ENCODE measurements at places on chromosomes 3 and 15.

DNA sequence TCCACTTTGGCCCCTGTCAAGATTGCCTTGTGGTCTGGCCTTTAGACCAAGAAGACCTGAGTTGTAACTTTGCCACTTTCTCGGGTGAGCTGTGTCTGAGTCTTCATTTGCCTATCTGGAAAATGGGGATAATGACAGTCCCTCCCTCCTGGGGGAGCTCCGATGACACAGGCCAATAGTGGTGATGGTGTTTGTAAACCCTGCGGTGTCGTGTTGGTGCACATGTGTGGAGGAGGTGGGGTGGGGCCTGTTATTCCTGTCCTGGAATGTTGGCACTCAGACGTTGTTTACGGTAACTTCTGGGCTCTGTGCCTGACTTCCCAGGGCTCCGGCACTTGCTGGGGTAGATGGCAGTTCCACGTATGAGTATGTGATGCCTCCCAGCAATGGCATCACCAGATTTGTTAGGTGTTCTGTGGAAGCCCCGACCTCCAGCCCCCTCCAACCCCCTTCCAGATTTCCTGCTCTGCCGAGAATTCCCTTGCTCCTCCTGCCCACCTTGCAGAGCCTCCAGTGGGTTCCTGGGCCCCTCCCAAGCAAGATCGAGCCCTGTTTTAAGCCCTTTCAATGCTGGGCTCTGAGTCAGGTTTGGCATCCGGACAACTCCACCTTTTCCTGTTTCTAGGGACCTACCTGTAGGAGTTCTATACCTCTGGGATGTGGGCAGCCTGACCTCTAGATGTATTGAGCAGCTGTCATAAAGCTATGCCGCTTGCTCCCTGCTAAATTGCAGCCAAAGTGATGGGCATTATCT is 31.4 kb downstream of the HRH1 start:
- DNase-seq = no peak

- no peak for DNase-seq
Measured at GRCh38 chr15:52794665-52795463, 4.7 kb upstream of the ONECUT1 start.

- DNase-seq = no peak
Measured at GRCh38 chr3:72906154-72906553, 18.3 kb downstream of the GXYLT2 start.

DNA sequence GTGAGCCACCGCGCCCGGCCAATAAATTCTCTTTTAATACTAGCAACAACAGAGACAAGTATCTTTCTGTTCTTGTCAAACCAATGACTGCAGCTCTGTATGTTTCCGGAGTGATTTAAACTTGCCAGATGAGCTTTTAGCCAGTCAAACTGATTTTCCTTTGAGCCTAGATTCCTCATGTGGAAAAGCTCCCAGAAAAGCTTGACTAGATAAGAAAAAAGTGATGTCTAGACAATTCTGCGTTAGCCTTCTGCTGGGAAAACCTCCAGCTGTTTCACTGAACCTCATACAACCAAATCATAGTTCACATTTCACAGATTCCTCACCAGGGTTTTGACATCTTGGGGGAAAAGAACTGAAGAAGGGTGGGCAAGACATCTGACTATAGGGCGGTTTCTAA is 78.6 kb downstream of the MAGI1 start:
- DNase-seq = no peak

DNA sequence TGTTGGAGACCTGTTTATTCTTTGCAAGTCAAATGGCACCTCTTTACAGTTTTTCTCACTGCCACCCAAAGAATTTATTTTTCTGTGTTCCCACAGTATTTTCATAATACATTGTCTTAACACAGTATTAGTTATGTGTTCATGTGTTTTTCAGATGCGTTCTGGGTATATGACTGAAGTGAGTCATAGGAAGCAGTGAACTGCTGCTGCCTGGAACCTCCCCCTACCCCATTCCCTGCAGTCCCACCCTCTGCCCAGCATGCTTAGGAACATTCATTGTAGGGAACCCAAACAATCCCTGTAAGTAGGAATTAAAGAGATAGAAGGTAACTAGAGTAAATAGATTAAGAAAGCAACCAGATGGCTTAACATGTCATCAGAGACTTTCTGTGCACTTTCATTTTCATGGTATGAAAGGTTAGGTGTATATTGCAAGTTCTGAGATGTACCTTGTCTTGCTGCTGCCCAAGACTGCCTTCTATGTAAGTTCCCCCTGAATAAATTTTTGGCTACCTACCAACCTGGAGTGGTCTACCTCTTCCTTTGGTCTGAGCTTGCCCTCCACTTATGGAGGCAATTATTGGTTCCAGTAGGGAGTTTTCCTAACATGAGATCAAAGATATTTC is 21.9 kb upstream of the SQOR start:
- no peak for DNase-seq

GRCh38 chr3:139827833-139828232 is 107.2 kb upstream of the CLSTN2 start:
- DNase-seq = no peak

DNA sequence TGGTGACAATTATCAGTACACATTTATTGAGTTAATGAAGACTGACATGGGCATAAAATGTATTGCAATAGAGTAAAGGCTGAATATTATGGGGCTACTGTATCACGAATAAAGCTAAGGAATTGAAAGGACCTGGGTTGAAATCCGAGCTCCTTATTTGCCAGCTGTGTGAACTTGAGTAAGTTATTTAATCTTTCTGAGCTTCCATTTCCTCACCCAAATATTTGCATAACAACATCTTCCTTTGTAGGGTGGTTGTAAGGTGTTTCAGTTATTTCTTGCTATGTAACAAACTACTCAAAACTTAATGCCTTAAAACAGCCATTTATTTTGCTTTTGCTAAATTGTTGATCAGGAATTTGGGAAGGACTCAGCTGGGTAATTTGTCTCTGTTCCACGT is 111.1 kb upstream of the TSC22D2 start:
- no peak for DNase-seq

GRCh38 chr3:124777762-124778470 is 47.7 kb downstream of the UMPS start:
- DNase-seq = no peak

DNA sequence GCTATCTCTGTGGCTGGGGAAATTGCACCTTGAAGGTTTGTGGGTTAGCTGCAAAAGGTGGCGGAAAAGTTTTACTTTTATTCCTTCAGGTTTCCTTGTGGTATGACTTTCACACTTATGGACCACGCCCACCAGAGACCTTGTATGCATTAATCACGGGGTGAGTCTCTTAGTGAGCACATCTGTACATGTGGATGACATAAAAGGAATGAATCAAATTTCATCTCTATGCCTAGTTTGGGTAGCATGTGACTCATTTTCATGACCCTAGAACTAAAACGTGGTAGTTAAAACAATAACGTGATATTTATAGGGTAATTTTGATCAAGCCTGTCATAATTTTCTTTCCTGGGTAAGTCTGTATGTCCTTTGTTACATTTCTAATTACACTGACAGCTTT is 141.7 kb downstream of the PDCD6IP start:
- no peak for DNase-seq

- no peak for DNase-seq
Measured at GRCh38 chr3:194851254-194851653, 165.6 kb downstream of the FAM43A start.

DNA sequence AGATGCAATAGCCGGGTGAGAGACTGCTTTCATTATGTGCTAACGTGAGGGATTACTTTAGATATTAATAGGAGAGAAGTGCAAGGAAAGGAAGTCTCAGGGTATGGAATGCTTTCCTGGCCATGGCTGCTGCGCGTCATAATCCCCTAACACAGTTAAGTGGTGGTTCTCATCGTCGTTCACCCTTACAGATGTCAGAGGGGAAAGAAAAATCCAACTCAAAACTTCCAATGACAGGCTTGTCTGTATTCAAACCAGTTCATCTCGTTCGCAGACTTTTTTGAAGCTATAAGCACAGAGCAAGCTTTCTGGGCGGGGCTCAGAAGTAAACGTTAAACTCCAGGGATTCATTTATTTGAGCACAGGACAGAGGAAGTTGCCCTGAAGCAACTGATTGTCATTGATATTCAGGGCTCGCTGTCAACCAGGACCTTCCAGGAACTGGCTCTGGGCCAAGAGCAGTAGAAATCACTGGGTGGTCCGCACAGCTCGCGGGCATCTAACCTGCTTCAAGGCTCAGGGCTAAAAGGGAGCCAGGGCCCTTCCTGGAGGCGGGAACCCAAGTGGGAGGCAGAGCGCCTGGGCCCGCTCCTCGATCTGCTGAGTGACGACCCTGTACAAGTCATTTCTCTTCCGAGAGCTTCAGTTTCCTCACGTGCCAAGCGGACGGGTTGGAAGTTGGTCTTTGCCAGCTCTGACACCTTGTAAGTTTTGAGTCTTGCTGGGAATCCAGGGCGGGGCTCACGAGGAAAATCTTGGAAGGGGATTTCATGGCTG is 1.1 kb upstream of the LPP start:
- peak; percentile 66 for DNase-seq

- DNase-seq = no peak
Measured at GRCh38 chr3:58588030-58588614, 10.9 kb upstream of the FAM107A start.

DNA sequence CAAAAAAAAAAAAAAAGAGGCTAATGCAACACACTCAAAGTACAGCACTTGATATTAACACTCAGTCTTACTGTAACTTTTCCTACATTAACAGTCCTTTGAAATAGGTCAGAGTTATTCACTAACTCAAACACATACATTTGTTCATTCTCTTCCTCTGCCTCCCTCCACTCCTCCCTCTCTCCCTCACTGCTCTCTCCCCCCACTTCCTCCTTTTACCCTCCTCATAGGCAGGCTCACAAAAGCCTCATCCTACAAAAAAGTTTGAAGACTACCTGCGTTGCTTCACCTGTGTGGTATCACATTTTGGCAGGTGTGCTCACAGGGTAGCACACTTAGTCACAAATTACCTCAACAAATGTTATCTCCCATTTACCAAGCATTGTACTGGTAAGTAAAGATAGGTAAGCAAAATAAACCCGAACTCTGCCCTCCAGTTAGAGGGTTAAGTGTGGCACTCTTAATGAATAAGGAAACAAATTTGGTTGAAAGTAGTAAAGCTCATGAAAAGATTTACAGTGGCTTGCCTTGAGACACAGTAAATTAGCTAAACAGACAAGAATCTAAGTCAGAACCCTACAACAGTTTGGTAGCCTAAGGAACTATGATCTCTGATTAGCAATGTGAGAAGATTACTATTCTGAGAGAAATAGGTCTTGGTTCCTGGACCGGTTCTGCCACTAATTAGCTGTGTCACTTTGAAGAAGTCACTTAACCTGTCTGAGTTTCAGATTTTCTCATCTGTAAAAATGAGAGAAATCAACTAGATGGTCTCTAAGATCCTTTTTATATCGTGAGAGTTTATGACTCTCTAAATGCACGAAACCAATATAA is 151.0 kb upstream of the MLF1 start:
- no peak for DNase-seq

- DNase-seq = no peak
Measured at GRCh38 chr15:70083946-70084345, 13.8 kb downstream of the TLE3 start.

GRCh38 chr3:135970506-135971116 is 5.1 kb downstream of the PPP2R3A start:
- no peak for DNase-seq

GRCh38 chr15:50017522-50017921 is 101.5 kb downstream of the ATP8B4 start:
- no peak for DNase-seq

- DNase-seq = no peak
Measured at GRCh38 chr15:32840507-32841245, 122.9 kb downstream of the GREM1 start.

DNA sequence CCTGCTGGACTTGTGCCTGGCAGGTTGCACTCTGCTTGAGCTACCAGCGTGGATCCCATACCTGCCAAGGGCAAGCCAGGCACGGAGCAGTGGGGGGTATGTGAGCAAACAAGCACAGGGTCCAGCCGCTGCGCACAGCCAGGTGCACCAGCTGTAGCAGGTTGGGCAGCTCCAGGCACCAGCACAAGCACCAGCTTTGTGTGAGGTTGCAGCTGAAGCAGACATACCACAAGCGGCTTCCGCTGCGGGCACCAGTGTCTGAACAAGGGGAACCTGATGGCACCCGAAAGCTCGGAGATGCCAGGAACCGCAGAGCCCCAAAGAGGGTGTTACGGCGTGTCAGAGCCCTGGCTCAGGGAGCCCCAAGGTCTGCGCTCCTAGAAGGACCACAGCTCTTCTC is 472.7 kb upstream of the ARL6 start:
- DNase-seq = no peak

DNA sequence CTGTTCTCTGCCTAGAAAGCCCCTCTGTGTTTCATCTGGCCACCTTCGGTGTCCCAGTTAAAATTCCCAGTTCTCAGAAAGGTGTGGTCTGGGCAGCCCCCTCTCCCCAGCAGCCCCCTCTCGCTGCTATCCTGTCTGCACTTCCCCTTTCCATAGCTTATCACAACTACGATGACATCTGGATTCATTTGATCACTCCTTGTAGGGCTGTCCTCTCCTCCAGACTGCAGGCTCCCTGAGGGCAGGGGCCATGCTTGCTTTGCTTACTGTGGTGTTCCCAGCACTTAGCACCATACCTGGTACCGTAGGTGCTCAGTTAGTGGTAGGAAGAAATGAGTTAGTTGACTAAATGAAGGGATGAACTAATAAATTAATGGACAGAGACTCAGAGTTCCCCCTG is 26.3 kb upstream of the GOLGA6C start:
- no peak for DNase-seq

DNA sequence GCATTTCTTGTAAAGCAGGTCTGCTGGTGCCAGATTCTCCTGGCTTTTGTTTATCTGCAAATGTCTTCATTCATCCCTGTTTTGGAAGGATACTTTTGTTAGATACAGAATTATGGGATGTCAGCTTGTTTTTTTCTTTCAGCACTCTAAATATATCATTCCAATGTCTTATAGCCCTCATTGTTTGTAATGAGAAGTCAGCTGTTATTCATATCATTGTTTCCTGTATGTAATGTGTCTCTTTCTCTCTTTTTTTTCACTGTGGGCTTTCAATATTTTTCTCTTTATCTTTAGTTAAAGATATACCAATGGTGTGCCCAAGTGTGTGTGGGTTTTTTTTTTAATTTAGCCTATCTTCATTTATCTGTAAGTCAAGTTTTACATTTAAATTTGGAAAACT is 65.6 kb upstream of the DCP1A start:
- no peak for DNase-seq

DNA sequence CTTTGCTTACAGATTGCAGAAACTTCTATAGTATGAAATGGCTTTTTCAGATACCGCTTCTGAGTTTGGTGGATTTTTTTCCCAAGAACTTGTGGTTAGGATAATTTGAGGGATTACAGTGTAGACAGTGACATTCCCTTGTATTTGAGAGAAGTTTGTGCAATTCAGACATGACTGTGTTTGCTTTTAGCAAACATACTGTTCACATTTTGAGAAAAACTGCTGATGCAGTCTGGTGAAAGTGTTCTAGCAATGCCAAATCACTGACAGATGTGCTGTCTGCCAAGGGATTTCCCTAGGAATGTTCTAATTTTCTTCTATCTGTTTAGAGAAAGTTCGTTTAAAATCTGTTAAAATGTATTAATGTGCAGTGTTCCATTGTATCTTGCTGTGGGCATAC is 652.6 kb downstream of the FHIT start:
- DNase-seq = no peak

- no peak for DNase-seq
Measured at GRCh38 chr15:82108489-82109078, 62.8 kb upstream of the MEX3B start.

Measured in caudate nucleus (tissue), 63 donors.